ENCODE measurements at places on chromosomes 5 and 9.

DNA sequence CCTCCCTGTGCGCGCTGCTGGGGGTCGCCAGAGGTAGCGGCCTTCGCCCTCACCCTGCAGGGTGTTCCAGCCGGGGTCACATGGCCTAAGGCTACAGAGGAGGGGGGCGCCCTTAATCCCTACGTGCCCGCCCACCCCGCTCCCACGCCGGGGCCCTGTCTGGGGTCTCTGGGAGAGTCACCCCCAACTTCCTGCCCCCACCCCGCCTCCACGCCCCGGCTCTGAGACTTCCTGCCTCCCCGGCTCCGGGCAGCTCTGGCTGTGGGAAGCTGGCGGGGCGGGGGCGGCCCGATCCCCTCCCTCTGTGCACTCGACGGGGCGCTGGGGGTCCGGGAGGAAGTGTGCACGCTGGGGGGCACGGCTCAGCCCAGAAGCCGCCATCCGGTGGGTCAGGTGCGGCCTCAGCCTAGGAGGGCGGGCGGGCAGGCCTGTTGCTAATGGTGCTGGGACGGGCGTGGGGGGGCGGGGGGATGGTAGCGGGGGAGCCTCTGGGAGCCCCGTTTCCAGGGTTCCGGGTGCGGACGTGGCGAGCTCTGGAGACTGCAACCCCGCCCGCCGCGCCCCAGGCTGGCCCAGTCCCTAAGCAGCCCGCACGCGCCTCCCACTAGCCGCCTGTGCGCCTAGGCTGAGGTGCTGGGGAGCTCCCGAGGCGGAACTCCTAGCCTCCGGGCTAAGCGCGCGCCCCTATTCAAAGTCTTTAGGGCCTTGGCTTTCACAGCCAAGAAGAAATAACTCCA lies 61.6 kb downstream of the CXXC5 start:
- no peak for DNase-seq

DNA sequence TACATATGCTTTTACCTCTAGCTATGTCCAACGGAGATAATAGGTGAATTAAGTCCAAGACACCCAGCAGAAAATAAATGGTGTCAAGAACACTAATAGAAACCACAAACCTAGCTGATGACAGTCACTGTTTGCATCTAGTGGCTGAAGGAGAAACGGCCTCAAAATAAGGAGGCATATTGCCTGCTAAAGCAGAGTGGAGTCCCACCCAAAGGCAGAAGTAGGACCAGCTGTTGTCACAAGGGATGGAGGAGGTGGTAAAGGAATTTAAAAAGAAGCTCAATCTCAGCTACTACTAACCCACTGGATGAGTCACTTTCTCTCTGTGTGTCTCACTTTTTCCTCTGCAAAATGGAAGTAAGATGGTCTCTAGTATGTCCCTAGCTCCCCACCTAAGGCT lies 224.3 kb downstream of the GRIA1 start:
- peak; percentile 40 for DNase-seq

DNA sequence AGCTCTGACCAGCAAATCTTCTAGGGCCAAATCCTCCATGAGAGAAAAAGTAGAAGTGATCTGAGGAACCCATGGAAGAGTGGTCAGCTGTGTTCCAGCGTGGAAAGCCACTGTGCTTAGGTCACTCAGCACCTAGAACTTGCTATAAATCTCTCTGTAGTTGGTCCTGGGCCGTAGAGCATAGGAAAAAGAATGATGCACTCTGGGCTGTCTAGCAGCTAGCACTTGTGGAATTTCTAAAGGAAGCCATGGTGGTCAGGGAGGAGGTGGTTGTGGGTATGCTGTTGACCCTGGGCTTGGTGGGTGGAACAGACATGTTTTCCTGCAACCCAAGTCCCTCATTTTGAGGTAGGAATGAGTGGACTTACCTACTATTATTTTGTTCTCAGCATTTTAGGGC lies 48.1 kb downstream of the GGTA1 start:
- DNase-seq: no peak

DNA sequence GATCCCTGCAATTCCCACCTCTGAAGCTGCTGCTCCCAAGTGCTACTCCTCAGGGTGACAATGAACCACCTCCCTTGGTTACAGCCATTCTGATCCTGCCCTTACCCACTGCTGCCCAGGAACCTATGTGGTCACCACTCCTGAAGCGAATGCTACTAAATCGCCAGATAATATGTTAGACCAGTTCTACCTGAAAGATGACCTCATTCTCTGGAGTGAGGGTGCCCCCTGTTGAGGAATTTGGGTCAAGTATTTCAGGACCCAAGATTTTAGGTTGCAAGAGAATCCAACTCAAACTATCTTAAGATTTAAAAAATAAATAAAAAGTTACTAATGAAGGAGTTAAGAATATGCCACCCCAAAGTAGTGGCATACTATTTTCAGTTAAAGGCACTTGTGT lies 5.8 kb upstream of the SNAPC3 start:
- peak; percentile 49 for DNase-seq

DNA sequence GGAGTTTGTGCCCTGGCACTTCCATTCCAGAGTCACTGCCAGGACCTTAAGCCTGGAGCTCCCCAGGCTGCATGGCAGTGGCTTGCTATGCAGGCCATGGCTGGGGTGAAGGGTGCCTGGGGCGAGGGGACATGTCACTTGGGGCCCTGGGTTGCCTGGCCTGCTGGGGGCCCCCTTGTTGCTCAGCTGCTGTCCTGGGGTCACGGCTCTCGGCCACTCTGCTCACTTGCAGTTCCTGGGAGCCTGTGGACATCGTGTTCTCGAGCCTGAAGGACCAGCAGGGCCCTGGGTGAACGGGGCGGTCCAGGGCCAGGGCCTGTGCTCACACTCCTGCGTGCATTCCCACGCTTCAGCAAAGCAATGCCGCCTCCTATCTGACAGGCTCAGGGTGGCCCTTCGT lies 14.5 kb upstream of the SLC2A6 start:
- no peak for DNase-seq

- DNase-seq: no peak
These were observed 195.2 kb downstream of the PTTG1 start for GRCh38 chr5:160616712-160617497.

- DNase-seq: no peak
These were observed 10.4 kb downstream of the NFIB start for GRCh38 chr9:14303521-14303920.

- no peak for DNase-seq
These were observed at the start of gene CA9 for GRCh38 chr9:35673132-35674024. Gene CA9, plus strand, starts transcription at chr9:35673928. Its CDS starts 32 bp downstream, at chr9:35673960.

DNA sequence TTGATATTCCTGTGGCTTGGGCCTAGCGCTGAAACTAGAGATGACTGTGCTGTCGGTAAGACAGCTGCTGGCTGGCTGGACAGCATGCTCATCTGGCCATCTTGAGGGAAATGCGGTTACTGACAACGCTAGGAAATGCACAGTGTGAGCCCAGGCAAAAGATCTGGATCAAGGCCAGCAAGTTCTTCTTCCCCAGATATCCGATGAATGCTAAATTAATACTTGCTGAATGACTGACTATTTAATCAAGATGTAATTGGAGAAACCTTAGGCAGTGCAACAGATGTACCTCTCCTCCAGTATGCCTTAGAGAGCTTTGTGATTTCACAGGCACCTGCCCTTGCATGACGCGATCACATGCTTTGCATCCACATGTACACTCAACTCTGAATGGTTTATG lies 659.1 kb downstream of the EFNA5 start:
- DNase-seq: no peak

GRCh38 chr5:80804332-80804731 lies 149.5 kb upstream of the DHFR start:
- no peak for DNase-seq
